IMR-90 (cell line): ENCODE measurements at places on chromosomes 16 and 17. TPM values are rescaled to one million over a fixed set of nuclear protein-coding genes. Genes with fewer than 3 reads are reported as not detected.

DNA sequence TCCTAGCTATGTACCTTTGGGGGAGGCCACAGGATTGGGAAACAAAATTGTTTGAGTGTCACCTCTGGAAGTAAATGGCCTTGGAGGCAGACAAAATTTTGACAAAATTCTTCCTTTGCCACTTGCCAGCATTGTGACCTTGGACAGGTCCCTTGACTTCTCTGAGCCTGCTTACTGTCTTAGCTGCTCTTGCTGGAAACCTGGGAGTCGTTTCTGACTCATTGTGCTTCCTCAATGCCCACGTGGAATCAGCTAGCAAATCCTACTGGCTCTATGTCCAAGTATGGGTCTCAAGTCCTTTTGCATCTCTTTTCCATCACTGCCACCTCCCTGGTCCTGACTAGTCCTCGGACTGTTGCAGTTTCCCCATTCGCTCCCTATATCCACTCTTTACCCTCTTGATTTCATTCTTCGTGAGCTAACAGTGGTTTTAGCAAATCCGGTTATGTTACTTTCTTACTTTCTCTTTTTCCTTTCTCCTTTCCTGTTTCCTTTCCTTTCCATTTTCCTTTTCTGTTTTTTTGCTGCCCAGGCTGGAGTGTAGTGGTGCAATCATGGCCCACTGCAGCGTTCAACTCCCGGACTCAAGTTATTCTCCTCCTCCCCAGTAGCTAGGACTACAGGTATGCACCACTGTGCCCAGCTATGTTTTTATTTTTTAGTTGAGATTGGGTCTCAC is 68.1 kb upstream of the LGALS9 start:
- no peak overlapping the region for H3K4me3 ChIP-seq
- H3K27ac ChIP-seq: no peak overlapping the region
- no peaks in the 10 kb centered on the region for H3K27me3 ChIP-seq
- DNase-seq: peak; percentile 52
- H3K36me3 ChIP-seq: peaks cover 23% of the 10 kb centered on the region

DNA sequence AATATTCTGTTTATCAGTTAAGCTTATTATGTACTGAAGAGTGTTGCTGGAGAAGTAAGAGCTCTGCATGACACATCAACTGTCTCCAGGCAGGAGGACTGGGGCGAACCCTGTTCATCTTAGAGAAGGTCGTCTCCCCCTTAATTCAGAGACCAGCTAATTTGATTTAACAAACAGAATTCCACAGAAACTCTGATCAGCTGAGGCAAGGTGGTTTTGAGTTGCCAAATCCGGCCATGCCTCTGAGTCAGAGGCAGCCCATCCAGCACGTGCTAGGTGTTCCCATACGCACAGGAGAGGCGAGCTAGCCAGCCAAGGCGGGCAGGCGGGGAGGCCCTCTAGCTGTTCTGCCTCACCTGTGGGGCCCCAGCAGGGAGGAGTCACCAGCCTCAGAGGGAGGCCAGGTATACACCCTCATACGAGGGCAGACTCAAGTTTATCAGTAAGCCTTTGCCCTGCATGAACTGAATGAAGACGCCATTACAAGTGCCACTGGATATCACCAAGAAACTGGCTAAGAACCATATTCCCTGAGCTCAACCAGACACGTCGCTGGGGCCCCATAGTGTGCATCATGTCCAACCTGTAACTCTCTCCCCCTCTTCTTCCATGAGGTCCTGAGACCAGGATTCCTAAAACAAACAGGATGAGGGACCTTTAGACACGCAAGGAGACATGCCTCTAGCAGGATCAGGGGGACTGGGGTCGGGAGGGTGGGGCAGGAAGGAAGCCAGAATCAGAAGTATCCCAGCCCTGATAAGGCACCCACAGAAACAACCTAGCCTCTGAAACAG is 25.7 kb downstream of the STAT5A start:
- H3K4me3 ChIP-seq: no peak overlapping the region
- H3K27me3 ChIP-seq: no peaks in the 10 kb centered on the region
- H3K4me1 ChIP-seq: peaks cover 11% of the 10 kb centered on the region
- H3K36me3 ChIP-seq: peaks cover 53% of the 10 kb centered on the region
- no peak overlapping the region for H3K27ac ChIP-seq
- no peak for DNase-seq

- peak; percentile 100 for DNase-seq
- peaks cover 2% of the 10 kb centered on the region; the same call in 1 of the 2 replicates for H3K36me3 ChIP-seq
- H3K27me3 ChIP-seq: no peaks in the 10 kb centered on the region
- peak overlapping the region; percentile 90 for H3K27ac ChIP-seq
- peak overlapping the region; percentile 8 for H3K4me3 ChIP-seq
Observed at GRCh38 chr17:50289991-50290702, 15.9 kb downstream of the TMEM92 start.

DNA sequence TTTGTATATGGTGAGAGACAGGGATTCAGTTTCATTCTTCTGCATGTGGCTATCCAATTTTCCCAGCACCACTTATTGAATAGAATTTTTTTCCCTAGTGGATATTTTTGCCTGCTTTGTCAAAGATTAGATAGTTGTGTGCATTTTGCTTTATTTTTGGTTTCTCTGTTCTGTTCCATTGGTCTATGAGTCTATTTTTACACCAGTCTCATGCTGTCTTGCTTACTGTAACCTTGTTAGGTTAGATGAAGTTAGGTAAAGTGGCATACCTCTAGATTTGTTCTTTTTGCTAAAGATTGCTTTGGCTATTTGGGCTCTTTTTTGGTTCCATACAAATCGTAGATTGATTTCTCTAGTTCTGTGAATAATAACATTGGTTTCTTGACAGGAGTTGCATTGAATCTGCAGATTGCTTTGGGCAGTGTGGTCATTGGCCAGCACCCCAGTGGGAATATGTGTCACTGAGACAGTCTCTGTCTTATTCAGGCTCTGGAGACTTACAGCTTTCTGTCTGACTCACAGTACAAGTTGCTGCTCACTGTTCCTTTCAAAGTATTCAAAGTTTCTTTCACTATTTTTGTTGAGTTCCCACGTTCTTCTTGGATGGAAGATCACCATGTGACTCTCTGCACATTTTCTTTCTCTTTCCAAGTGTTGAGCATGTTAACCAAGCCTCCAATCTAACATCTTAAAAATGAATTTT is 709.1 kb downstream of the CDH11 start:
- peak; percentile 69 for DNase-seq
- no peaks in the 10 kb centered on the region for H3K36me3 ChIP-seq
- no peak overlapping the region for H3K27ac ChIP-seq

- H3K4me1 ChIP-seq: peaks cover 2% of the 10 kb centered on the region; the same call in 1 of the 2 replicates
- H3K27me3 ChIP-seq: no peaks in the 10 kb centered on the region
- H3K4me3 ChIP-seq: peak overlapping the region; percentile 10; the same call in 1 of the 2 replicates
Observed at GRCh38 chr17:60902399-60902798, 224.7 kb downstream of the BCAS3 start.

TBC1D3E gene
- not detected in 2 replicates for polyA plus RNA-seq
